ENCODE measurements at places on chromosomes 3 and 15.

- DNase-seq: no peak
Observed at GRCh38 chr3:171225708-171226107, 199.2 kb upstream of the SLC2A2 start.

- DNase-seq: no peak
Observed at GRCh38 chr15:34682674-34683073, 72.1 kb downstream of the GJD2 start.

GRCh38 chr3:140767566-140767965 lies 89.7 kb downstream of the TRIM42 start:
- DNase-seq: no peak

DNA sequence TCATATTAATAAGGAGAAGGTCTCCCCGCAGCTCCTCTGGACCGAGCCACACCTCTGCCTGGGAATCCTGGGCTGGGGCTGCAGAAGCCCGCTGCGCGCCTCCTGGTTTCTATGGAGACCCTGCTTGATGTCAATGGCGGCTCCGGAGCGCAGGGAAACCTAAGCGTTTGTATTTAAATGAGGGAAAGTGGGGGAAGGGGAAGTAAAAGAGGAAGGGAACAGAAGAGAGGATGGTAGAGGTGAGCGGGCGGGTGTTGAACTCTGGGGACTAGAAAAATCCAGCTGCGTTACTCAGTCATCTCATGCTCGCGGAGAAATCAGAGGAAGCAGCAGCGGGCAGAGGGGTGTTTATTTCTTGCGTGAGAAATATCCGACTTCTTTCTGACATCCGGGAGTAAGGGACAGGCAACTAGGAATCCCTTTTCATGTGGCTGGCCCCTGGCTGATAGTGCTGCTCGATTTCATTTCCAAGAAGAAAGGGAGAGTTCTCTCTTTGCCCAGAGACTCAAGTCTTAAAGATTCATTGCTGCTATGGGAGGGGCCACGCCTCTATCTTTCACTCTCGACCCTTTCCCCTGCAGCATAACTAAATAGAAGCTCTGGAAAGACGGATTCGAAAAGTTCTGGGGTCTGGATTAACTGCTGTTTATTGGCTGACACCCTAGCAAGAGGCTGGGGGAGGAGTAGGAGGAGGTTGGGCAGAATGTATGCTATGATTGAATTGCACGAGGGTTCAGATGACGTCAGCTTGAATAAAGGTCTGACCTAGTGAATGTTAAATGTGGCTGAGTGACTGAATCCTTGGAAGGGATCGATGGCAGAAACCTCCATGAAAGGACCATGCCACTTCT lies 110.5 kb upstream of the GAP43 start:
- no peak for DNase-seq

- no peak for DNase-seq
Observed at GRCh38 chr15:34793071-34793470, 2.3 kb downstream of the ACTC1 start.

GRCh38 chr15:29092376-29093064 lies 177.1 kb downstream of the NSMCE3 start:
- DNase-seq: no peak

DNA sequence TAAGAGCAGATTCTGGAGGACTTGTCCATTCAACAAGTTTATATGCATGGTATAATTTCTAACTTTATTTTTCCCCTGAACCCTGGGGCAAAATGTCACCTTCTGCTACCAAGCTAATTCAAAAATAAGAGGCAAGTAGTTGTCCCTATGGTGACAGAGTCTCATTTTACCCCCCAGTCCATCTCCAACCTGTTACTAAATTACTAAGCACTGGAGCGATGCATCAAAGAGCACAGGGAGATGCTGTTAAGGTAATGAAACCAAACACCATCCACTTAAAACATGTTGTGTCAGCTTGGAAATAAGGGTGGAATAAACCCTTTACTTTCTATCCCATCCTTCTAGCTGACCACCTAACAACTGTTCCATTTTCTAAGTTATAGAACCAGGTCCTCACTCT lies 417.4 kb upstream of the ATP11B start:
- DNase-seq: no peak

GRCh38 chr3:36433511-36433910 lies 53.2 kb downstream of the STAC start:
- DNase-seq: no peak

DNA sequence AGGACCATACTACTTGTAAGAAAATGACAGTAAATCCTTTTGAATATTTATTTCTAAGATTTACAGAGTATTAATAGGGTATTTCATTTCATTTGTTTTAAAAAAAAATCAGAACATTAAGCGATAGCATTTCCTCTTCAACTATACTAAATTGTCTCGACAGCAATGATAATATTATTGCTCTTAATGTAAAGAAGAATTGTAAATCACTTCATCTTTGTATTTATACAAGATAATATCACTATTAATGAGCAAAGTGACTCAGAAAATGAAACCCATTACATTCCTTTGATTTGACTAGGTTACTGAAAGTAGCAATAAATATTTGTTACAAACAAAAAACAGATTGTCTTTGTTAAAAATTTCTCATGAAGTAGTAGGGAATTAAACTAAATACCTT lies 131.1 kb upstream of the CNTN4 start:
- DNase-seq: no peak

DNA sequence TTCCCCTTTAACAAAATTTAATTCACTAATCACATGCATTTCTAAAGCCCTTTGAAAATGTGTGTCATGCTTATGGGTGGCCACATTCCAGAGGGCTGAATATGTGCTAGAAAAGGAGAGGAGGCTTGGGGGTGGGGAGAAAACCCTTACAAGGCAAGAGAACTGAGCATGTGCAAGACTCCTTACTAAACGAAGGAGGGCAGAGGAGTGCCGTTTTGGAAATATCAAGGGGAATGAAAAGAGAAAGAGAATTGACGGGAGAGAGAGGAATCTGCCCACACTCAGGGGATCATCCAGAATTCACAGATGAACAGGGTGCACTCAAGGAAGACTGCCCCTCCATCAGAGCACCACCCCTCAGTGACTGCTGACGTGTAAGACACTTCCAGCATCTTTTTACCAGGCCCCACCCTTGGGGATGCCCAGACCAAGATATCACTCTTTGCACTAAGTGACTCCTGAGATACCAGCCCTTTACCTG lies 37.9 kb upstream of the TSC22D2 start:
- DNase-seq: no peak

- no peak for DNase-seq
Observed at GRCh38 chr3:183491923-183492848, 63.3 kb downstream of the KLHL6 start.

DNA sequence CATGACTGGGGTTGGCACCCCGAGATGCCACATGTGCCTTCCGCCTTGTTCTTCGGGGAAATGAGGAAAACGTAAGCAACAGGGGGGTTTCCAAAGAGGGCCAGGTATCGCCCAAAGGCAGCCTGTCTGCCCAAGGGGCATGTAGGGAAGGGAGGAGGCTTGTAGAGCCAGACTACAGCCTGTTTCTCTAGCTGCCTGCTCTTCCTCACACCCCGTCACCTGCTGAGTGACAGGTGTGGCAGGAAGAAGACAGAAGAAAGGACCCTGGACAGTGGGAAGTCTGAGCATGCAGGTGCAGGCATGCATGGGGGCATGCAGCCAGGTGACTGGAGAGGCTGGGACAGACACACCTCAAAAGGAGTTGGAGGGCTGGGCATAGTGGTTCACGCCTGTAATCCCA lies 9.8 kb downstream of the PLA2G4E start:
- no peak for DNase-seq

- DNase-seq: peak; percentile 68
Observed at GRCh38 chr3:46705022-46705530, 3.9 kb downstream of the TMIE start.

- DNase-seq: no peak
Observed at GRCh38 chr15:56959318-56959648, 40.8 kb downstream of the TCF12 start.

GRCh38 chr3:39285332-39285731 lies 5.5 kb upstream of the CX3CR1 start:
- no peak for DNase-seq

DNA sequence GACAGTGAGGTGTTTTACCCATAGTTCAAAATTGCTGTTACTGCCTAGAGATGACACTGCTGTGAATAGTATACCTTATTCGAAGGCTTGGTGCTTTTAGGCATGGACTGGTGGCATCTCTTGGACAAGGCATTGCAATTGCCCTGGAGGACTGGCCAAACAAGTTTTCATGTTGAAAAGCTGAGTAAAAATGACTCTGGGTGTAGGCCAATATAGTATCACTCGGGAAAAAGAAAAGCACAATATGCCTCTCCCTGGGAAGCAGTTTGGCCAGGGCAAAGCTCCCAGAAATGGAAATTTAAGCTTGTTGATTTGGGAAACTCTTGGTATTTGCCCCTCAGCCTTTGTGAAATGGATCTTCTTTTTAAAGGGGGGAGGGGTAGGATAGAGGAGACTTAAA lies 54.8 kb downstream of the ZNF609 start:
- no peak for DNase-seq

DNA sequence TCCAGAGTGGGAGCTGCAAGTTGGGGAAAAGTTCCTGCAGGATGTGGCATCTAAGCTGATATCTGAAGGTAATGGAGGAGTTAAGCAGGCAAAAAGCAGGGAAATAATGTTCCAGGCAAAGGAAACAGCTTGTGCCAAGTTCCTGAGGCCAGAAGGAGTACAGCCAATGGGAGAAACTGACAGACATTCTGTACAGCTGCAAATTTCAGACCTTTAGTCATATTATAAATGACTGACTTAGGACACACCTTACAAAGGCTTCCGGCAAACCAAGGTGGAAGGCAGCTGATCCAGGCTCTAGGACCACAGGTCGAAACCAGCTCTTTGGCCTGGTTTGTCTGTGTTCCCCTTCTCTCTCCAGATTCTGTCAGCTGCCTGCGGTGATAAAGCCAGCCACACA lies 9.3 kb downstream of the WWTR1 start:
- no peak for DNase-seq

DNA sequence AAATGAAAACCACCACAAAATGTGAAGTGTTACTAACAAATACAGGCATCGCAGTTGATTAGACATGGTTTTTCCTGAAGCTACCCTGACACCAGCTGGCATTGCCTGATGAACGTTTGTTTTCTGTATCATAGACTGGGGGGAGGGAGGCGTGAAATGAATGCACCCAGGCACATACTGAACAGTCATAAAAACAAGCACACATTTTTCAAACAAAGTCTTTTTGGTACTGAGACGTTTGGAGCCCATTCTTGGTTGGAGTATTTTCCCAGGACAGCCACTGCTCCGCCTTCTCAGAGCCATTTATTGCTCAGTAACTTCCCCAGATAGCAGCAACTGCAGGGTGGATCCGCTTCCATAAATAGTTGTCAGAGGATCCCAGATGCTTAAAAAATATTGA lies 52.4 kb downstream of the KLF13 start:
- no peak for DNase-seq

- DNase-seq: no peak
Observed at GRCh38 chr3:165568907-165569462, 268.2 kb downstream of the BCHE start.

DNA sequence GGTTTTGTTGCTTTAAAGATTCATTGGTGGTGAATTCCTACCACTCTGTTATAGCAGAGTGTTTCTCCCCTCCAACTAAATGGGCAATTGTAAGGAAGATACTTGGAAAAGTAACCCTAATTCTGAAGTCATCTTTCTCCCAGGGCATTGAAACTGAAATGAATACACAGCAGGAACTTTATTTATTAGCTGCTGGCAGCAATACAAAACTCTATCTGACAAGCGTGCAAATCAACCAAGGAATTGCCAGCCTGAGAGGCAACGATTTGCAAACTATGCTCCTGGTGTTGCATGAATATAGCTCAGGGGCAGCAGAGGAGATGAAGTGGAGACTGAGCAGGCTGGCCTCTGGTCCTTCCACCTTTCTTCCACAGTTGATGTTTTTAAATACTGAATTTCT lies 48.9 kb downstream of the CD200R1 start:
- no peak for DNase-seq

Data from stimulated activated CD4-positive, alpha-beta T cell treated with anti-CD3 and anti-CD28 coated beads, Interleukin-2, amount 100 ng/mL, for 48 hours (primary cell).